ENCODE measurements at places on chromosomes 11 and 22.

DNA sequence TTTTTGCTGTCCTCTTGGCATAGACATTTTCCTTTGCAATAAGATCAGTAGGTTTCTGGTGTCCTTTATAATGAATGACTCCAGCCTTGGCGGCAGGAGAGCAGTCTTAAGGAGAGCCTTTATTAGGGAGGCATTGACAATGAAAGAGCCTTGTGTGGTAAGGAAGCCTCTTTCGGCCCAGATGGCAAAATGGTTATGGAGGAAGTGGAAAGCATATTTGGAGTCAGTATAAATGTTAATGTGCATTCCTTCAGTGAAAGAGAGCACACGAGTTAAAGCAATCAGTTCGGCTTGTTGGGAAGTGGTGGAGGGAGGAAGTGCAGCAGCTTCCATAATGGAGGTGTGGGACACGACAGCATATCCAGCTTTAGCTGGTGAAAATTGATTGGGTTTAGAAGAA lies 18.1 kb upstream of the ANO1 start:
- DNase-seq, result no peak

- no peak for DNase-seq
These were observed 924.4 kb upstream of the TENM4 start for GRCh38 chr11:80365076-80365725.

DNA sequence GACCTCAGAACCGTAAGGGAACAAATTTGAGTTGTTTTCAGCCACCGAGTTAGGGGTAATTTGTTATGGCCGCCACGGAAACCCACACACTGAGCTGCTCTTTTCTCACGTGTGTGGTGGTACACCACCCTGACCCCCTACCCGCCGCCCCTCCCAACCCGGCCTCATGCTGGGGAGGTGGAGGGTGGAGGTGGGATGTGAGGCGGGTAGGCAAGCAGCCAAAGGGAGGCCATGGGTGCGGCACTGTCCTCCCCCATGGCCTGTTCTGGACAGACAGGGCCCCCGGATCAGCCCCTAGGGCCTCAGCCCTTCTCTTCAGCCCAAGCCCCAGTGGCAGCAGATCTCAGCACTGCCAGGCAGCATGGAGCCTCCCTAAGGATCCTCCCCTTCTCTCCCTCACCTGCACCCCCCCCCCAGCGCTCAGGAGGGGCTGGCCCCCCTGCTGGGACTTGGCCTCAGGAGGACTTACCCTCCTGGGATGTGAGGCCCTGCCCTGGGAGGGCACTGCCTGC lies 7.9 kb downstream of the PRR5 start:
- no peak for DNase-seq

GRCh38 chr11:133778161-133778560 lies 67.2 kb downstream of the SPATA19 start:
- DNase-seq, result no peak

DNA sequence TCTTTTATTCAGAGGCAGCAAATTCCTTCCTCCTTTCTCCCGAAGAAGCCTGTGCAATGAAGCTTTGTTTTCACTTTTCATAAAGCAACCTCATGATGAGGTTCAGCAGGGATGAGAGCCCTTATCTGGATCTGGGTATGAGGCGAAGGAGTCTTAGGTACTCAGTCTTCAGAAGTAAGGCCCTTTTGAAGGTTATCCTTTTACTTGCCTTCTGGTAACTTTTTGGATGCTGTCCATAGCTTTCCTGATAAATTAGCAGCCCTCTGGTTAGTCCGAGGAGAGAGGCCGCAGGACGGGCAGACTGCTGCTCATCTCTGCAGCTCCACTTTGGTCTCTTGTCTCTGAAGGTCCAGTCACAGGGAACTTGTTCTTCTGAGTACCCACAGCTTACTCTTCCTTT lies 1.1 kb downstream of the TRIM22 start:
- no peak for DNase-seq

DNA sequence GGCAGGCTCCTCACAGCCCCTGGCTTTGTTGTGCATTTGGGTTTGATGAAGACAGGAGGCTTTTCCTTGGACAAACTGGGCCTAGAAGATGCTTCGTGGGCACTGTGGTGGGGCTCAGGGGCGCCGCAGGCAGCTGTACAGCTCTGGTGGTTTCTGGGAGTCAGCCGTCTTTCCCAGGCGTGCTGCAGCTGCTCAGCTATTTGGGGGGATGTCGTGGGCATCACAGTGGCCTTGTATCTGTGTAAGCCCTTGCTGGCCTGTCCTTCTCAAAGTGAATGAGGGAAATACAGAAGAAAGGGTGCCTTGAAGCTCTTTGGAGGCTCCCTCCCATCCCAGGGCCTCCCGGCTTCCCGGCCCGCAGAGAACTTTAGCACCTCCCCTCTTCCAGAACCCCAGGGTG lies 89.5 kb downstream of the TBC1D22A start:
- peak; percentile 23 for DNase-seq

GRCh38 chr11:104526006-104526405 lies 362.1 kb upstream of the PDGFD start:
- no peak for DNase-seq

- peak; percentile 19 for DNase-seq
These were observed 875 bp downstream of the TCP11L1 start for GRCh38 chr11:33040033-33040861.

DNA sequence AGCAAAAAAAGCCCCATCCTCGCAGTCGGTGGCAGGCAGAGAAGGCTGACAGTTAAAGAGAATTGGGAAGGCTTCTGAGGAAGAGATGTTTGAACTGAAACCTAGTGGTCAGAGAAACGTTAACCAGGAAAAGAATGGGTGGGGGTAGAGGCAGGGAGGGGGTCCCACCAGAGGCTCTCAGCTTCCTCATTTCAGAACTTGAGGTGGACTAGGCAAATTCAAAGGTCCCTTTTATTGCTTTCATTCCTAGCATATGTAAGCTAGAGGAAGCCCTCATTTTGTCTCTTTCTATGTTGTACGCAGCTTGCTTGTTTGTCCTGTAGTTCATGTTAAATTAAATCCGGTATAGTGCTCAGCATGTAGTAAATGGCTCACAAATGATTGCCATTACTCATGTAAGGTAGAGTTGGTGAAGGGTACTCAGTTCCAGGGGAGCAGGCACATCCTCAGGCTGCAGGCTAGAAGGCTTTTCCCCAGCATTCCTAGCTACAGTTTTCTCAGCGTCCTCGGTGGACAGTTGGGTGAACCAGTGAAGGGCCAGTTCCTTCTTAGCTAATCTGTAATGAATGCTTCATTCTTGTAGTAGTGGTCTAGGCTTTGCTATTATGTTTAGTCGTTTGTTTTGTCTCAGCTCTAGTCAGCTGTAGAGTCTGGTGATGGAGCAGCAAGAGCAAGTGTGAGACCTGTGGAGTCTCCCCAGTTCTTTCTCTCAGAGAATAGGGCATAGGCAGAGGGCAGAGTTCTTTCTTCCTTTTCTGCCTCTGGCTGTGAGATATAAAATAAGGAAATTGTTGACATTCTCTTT lies 58.6 kb downstream of the UVRAG start:
- DNase-seq, result no peak

GRCh38 chr11:115527534-115528125 lies 23.4 kb upstream of the CADM1 start:
- no peak for DNase-seq

GRCh38 chr11:9982796-9983579 lies 311.0 kb downstream of the SBF2 start:
- no peak for DNase-seq

DNA sequence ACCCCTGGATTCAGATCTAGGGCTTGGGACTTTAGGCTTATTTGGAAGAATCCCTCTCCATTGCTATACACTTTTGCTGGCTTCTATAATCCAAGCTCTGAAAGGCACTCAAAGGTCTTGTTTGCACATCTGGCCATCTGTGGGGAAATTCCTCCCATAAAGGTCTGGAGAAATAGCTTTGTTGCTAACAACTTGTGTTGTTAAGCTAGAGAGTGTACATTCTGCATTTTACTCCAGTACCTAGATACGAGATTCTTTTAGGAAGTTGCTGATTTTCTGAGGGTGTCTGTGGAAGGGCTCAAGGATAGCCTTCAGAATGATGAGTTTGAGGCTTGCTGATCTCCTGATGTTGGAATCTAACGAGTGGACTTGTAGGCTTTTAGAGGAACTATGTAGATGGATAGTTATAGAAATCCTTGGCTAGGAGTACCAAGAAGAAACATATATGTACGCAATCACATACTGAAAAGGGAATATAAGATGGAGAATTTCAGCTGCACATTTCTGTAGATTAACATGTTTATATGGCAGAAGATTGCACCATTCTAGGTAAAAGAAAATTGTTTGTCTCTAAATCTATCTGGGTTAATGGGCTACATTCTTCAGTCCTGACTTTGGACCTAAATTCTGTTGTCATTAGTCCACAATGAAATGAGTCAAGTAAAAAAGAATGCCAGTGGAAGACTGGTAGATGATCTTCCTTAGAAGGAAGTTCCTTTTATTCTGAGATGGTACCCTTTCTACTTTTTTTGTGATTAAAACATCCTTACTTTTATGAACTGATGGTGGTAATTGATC lies 51.0 kb downstream of the UBASH3B start:
- DNase-seq, result no peak

DNA sequence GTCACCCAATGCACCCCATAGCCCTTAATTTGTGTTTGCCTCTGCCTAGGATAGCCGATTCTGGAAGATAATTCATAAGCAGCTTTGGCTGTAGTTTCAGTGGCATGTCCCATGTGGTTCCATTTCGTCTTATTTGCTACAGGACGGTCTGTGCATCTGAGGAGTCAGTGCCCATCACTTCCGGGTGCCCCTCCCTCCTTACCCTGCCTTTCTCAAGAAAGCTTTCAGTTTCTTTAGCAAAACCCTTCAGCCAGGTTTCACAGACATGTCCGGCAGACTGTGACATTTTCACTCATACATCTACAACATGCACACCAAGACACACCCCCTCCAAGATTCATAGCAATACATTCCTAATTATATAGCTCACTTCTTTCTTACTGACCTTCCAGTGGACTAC lies 14.3 kb downstream of the TP53AIP1 start:
- DNase-seq, result no peak

DNA sequence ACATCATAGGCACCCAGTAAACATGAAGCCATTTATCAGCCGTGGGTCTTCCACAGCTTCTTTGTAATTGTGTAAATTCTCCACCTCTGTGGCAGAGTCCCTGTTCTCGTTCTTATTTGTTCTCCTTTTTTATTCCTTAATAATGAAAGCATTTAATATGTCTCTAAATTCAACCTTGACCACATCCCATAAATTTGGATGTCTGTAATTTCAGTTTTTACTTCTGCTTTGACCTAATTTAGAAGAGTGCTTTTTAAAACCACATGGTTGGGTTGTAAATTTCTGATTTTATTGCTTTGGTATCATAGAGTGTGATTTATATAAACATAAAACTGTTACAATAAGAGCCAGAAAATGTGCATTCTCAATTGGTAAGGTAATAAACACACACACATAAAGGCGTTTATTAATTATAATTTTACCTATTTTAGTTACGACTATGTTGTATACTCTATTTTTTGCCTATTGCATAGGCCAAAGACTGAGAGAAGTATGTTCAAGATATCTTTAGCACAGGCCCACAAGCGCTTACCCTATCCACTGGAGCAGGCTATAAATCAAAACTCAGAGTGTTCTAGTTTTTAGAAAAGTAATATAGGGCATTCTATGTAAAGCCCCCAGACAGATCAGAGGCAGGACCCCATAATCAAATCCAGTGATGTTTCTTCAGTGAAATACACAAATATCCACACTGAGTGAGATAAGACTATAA lies 58.0 kb upstream of the CCND1 start:
- DNase-seq, result no peak

- DNase-seq, result no peak
These were observed 526.2 kb downstream of the TBC1D22A start for GRCh38 chr22:47288680-47289079.

GRCh38 chr11:117690484-117691217 lies 106.4 kb downstream of the DSCAML1 start:
- peak; percentile 8 for DNase-seq

- DNase-seq, result no peak
These were observed 159.1 kb downstream of the PGR start for GRCh38 chr11:100970283-100971164.

DNA sequence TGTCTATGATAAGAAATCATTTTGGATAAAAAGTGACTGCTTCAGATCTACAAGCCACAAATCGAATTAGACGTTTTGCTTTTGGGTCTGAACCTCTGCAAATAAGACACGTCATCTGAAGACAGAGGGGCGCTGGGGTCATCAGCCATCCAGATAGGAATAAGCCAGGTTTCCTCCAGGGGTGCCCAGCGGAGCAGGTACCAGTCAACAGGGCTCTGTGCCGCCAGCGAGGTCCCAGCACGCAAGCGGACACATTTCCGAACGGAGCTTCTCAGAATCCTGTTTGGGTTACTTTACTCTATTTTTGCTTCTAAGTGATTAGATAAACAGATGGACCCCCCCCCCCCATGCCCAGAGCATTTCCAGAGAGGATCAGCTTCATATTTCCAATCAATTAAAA lies 873.8 kb downstream of the BRD1 start:
- no peak for DNase-seq

DNA sequence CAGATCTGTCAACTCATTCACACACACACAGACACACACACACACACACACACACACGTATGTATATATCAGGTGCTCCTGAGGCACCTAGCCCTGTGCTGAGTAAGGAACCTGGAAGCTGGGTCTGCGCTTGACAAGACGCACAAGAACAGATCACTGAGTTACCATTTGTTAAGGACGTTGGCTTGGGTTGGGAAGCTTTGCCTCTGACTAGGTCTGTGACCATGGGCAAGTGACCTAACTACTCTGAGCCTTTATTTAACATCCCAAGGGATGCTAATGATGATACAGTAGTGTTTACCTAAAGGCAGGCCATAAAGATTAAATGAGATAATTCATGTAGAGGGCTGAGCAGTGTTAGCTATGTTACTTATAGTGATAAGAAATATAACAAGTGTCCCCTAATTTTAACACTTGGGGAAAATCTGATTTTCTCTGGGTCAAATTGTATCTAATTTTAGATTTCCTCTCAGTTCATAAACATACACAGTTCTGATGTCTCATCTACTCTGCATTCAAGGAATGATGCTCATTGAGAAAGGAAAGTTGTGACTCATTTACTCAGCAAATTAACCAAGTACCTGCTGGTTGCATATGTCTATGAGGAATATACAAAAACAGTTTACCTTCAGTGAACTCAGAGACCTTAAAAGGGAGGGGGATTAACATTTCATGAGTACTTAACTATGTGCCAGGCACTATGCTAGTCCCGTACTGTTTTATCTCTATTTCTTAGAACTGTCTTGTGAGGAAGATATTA lies 13.6 kb downstream of the RNF185 start:
- DNase-seq, result no peak

DNA sequence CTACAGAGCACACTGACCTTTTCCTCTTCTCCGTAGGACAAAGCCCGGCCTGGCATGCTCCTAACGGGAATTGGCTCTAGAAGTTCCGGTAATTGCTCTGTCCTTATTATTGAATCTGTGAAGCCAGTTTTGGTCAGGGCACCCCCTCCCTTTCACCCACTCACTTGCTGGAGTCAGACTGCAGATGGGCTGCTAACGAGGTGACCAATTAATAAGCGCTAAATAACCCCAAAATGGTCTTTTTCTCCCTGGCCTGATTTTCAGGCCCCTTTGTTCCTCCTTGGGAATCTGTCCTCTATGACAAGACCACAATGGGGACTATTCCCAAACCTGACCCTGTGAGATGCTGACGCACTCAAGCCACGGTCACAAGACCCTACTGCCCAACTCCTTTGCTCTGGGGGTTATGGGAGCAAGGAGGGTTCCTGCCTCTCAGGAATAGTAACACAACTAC lies 610.0 kb upstream of the CADM1 start:
- DNase-seq, result no peak

All from DND-41 (cell line).